ENCODE measurements at places on chromosomes 12 and 14.

DNA sequence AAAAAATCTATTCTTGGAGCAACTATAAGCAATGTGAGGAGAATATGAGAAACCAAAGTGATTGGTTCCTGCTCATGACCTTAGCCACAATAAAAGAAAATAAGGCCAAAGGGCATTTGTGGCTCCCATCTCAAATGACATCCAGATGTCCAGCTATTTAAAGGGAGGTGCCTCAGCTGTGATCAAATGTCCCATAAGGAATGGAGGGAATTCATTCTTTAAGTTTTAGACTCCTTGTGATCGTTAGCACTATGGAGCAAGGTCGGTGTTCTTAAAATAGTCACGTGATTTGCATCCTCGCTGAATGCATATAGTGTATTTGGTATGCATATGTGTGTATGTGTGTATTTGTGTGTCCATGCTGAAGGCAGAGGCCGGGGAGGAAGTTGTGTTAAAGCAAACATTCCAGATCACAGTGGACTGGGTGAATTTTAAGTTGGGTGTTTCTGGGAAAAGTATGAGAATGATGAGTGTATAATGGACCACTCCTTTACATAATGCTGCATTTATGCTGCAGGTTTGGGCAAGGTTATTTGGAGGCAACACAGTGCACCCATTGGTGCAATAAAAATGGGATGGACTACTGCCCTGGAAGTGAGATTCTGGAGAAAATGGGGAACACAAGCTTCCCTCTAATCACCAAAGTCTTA, 5.6 kb upstream of the E2F7 start:
- DNase-seq = no peak

DNA sequence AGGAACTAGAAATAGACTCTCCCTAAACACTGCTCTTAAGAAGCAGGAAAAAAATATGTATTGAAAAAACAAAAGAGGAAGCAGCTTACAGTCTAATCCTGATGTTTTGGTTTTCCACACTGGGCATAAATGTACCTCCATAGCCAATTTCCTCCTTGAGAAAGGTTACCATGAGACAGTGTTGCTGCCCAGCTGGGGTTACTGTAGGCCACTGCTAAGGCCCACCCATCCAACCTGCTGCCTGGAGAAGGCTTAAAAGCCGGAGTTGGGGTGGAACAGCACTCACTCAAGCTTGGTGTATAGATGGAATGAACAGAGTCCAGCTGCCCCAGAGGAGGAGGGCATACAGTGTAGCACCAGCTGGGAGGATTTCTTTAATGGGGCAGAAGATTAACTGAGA, 41.1 kb downstream of the ERG28 start:
- DNase-seq = no peak

DNA sequence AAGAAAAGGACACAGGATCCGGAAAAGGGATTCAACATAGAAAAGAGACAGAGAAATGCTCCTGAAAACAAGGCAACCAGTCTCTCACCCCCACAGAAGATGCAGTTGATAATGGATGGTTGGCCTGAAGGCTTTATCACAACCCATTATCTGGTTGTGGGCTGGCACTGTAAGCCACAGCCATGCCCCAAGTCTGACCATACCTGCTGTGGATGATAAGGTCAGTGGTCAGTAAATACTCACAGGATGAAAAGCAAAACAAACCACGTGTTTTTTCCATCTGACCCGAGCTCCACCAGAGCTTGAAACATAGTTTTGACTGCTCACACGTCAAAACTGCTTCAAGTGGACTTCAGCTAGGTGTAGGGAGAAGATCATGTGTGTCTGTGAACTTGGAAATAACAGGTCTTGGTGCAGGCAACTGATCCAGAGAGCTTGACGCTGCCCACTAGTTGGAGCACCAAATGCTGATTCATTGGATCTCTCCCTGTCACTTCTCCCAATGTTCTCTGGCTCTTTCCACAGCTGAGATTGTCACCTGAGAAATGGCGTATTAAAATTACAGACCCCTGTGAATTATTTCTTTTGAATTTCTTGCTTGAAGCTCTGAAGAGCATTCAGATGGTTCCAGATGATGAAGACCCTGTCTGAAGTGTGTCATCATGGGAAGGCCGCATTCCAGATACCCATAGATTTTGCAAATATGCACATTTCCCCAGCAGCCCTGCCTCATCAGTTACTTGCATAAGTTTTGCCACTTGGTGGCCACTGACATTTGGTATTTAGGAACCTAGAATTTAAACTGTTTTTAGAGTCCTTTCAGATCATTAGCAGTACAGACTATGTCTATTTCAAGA, 8.5 kb downstream of the TMEM233 start:
- no peak for DNase-seq

- no peak for DNase-seq
These were observed 75.1 kb upstream of the NUDT4 start for GRCh38 chr12:93302331-93303229.

GRCh38 chr14:66575939-66576338, 68.0 kb downstream of the GPHN start:
- no peak for DNase-seq

- no peak for DNase-seq
These were observed 194.1 kb downstream of the MON2 start for GRCh38 chr12:62660756-62661155.

DNA sequence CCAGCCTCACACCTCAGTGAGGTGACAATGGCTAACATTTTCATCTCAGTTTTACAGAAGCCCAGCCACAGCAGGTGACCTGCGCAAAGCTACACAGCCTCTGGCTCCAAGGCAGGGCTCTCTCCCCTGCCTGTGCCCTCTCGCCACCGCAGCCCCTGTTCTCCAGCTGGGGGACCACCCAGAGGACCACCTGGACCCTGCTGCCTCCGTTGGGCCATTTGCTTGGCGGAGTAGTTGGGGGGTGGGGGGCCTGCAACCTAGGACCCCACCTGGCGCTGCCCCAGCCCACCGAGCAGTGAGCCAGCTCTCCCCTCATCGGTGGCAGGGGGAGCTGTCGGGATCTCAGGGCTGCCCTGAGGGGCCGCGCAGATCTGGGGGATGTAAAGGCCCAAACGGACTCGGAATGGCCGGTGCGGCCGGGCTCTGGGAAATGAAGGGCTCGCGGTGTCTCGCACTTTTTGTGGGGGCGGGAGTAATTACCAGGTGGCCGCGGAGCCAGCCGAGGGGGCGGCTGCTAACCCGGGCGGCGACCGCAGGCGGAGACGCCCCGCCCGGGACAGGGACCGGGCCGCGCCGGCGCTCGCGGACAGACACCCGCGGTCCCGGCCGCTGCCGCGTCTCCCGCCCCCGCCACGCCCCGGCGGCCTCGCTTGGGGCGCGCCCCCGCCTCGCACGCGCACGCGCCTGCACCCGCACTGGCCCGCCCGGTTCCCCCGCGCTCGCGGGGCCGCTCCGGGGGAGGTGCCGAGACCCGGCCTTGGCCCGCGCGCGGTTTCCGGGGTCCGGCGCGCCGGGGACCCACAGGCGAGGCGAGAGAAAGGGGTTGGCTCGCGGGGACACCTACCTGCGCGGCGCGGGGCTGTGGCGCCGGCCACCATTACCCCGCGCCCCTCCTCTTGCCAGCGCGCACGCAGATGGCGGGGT, 8.6 kb upstream of the GPR68 start:
- DNase-seq = peak; percentile 61

GRCh38 chr12:24772813-24773212, 176.1 kb downstream of the BCAT1 start:
- no peak for DNase-seq

GRCh38 chr12:89800435-89800834, 91.8 kb upstream of the ATP2B1 start:
- no peak for DNase-seq

DNA sequence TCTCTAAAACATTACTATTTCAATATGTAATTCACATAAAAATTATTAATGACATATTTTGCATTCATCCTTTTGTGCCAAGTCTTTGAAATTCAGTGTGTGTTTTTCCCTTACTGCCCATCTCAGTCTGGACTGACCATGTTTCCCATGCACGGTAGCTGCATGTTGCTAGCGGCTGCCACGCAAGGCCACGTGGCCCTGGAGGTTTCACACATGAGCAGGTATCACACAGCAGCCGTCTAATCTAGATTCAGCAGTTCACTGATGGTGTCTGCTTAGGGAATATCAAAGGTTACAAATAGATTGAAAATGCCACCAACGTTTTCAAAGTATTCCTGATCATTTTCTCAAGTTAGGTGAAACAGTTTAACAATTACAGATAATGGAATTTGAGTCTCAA, 234.8 kb upstream of the FKBP4 start:
- no peak for DNase-seq

- peak; percentile 25 for DNase-seq
These were observed 23.2 kb downstream of the MAPK1IP1L start for GRCh38 chr14:55074662-55075061.

Data from T-helper 1 cell (primary cell).